ENCODE measurements at places on chromosomes 4 and X.

DNA sequence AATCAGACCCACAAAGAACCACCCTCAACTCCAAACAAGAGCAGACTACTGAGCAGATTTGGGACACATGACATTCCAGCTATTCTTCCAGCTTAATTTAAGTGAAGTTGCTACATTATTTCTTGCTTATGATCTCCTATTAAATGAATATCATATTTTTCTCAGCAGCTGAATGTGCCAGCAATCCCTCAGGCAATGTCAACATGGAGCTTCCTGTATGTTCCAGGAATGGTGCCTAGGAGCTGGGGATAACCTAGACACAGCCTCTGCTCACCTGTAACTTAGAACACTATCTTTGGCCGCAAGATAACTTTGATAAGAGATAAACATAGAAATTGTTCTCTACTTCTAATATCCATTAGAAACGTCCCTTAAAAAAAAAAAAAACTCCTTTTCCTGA, 274.4 kb upstream of the RASGEF1B start:
- DNase-seq: no peak

DNA sequence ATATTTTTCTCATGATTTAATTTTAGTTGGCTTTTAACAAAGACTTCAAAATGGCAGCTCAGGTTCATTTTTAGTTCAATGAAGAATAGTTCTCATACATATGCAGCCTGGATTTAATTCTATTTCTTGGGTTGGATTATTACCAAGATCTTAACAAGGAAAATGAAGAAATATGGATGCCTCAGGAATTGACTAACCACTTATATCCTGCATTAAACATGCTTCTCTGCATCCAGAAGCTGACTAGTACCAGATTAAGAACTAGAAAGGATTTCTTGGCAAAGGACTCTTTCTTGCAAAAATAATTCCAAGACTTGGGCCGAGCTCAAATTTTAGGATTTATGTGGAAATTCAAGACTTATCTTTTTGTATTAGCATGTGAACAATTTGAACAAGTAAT, 5.6 kb upstream of the KLHL2 start:
- DNase-seq: no peak

- DNase-seq: no peak
Observed at GRCh38 chr4:56466910-56467283, 520 bp upstream of the SRP72 start.

DNA sequence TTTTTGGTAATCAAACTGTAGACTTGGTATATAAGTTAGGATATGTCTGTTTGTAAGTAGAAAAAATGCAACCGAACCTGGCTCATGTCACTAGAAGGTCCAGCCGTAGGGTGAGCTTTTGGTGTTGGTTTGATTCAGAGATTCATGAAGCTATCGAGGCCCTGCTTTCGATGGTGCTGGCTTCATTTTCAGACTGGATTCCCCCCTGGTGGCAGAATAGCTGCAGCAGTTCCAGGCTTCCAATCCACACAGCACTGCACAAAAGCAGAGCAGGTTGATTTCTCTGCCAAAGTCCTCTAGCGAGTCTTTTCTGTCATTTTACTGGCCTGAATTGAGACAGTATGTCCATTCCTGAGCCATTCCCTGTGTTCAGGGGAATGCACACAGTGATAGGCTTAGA, 33.1 kb downstream of the PDK3 start:
- peak; percentile 61 for DNase-seq

DNA sequence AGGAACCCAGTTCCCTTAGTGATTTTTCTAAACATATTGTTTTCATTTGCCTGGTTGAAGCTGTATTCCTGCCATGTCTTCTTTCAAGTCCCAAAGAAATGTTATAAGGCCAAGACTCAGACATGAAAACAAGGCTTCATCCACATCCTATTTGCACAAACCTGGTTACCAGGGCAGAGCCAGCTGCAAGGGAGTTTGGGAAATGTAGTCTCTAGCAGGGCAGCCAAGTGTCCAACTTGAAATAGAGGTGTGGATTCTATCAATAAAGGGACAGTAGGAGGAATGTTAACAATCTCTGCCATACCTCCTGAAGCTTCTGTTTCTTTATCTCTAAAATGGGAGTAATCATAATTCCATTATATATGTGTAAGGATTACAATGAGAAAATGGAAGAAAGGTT, 56.6 kb downstream of the INTS12 start:
- no peak for DNase-seq

All from hematopoietic multipotent progenitor cell treated with erythropoietin and hydrocortisone succinate and interleukin-3 and kit ligand, for 4 days (in vitro differentiated cells).